ENCODE measurements at places on chromosomes 1 and 21. TPM values are rescaled to one million over a fixed set of nuclear protein-coding genes. Genes with fewer than 3 reads are reported as not detected.

AMY1B gene
- total RNA-seq: not detected

ISG15 gene
- total RNA-seq: 101 TPM

SELP gene
- total RNA-seq: 0.18 TPM

RNF186 gene
- total RNA-seq: not detected

KAZN gene
- total RNA-seq: 0.91 TPM

CTSE gene
- total RNA-seq: not detected

CELSR2 gene
- 3.7 TPM for total RNA-seq
